ENCODE measurements at places on chromosomes 5 and 9.

- no peak for DNase-seq
Measured at GRCh38 chr5:163943546-163943945, 438.1 kb downstream of the MAT2B start.

DNA sequence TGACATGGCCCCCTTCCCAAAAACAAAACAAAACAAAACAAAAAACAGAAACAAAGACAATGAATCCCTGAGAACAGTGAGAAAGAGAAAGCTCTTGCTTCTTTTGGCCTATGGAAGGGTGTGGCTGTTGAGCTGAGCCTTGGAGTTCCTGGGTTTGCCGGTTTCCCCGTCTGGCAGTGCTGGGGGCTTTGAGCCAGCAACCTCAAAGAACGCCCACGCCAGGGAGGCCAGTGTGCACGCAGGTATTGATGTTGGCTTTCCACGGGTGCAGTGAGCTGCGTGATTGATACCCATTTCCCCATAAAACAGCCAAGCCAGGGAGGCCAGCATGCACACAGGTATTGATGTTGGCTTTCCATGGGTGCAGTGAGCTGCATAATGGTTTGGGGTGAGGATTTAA lies 8.3 kb upstream of the LCN1 start:
- DNase-seq = no peak

DNA sequence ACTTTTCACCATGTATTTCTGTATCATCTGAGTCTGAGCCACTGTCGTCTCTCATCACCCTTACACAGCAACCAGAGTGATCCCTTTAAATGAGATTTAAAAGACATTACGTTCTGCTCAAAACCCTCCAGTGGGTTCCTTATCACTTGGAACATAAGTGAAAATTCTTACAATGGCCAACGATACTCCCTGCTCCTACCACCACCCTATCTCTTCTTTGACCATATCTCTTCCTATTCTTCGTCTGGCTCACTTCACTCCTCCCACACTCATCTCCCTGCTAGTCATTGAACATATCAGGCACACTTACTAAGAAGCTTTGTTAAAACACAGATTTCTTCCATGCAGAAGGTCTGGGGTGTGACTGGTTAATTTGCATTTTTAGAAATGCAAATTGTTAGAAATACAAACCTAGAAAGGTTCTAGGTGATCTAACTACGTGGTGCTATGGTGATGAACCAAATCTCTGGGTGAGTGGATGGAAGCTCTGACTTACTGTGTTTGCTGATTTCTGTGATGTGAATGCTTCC lies 166.6 kb upstream of the CD180 start:
- no peak for DNase-seq

- DNase-seq = no peak
Measured at GRCh38 chr5:172421020-172421419, 33.3 kb downstream of the SH3PXD2B start.

DNA sequence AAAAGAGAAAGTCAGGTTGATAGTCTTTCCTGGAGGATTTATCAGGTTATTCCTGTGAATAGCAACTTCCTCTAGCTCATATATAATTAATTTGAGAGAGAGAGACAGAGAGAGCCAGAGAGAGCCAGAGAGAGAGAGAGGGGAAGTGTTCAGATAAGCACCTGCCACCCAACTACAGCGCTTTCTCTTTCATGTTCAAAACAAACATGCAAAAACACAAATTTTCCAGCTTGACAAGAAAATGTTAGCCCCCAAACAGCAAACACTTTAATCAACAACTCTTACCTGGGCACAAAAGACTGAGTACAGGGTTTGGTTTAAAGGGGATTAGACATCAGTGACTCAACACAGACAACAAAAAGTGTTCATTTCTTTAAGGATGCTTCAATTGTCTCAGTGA lies 61.7 kb upstream of the PLPP6 start:
- DNase-seq = no peak

DNA sequence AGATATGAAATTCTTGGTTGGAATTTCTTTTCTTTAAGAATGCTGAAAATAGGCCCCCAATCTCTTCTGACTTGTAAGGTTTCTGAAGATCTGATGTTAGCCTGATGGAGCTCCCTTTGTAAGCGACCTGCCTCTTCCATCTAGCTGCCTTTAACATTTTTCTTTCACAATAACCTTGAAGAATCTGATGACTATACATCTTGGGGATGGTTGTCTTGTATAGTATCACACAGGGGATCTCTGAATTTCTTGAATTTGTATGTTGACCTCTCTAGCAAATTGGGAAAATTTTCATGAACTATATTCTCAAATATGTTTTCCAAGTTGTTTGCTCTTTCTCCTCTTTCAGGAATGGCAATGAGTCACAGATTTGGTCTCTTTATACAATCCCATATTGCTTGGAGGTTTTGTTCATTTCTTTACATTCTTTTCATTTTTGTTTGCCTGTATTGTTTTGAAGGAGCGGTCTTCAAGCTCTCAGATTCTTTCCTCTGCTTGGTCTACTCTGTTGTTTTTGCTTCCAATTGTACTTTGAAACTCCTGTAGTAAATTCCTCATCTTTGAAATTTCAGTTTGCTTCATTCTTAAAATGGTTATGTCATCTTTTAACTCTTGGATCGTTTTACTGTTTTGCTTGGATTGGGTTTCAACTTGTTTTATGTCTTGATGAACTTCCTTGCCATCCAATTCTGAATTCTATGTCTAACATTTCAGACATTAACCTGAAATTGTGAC lies 245.2 kb upstream of the TARS1 start:
- DNase-seq = peak; percentile 18

GRCh38 chr5:172064358-172064757 lies 57.9 kb upstream of the FBXW11 start:
- DNase-seq = no peak

DNA sequence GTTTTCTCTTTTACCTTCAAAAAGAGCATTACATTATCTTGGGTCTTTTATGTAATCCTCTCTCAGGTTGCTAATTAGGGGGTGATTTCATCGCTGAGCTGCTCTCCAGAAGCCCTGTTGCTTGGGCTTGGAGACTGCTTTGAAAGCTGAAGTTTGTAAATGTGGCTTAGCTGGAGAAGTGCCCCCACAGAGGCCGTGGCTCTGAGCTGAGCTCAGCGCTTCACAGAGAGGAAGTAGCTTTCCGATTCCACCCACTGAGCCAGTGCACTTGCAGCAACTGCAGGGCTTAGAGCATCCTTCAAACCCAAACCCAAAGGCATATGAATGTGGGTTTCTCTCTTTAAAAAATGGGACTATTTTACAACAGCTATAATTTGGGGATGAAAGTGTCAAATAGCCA lies 13.7 kb upstream of the NXNL2 start:
- no peak for DNase-seq

DNA sequence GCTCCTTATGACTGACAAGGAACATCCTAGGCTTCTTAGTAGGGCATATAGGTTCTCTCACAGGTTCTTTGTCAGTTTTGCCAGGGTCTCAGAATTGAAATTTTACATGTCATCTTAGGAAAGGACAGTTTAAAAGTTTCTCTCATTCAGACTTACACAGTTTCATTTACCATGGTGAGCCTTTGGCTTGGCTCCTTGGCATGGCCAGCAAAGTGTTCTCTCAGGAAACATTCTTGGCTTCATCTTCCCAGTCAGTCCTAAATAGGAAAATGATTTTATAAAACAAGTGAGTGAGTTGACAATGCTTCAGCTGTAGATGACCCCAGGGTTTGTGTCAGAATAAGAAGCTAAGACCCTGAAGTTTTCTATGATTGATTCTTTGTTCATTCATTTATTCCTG lies 191.6 kb downstream of the PCSK5 start:
- no peak for DNase-seq

DNA sequence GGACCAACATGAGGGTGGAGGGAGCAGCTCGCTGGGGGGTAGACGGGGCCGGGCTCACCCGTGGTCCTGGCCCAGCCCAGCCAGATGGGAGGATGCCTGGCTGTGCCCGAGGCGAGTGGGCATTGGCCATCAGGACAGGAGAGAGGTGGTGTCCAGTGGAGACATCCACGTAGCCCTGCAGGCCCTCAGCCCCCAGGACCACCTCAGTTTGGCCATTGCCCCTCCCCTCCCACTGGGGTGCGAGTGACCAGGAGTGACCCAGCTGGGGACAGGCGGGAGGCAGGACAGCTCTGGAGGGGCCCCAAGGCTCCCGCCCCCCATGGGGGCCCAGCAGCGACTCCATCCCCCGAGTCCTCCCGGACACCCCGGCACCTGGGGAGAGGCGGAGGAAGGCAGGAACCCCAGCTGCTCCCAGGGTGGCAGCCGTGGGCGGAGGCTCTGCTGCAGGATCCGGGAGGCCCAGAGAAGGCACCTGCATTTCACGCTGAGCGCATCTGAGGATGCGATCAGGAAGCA lies 8.3 kb downstream of the NOXA1 start:
- DNase-seq = no peak

DNA sequence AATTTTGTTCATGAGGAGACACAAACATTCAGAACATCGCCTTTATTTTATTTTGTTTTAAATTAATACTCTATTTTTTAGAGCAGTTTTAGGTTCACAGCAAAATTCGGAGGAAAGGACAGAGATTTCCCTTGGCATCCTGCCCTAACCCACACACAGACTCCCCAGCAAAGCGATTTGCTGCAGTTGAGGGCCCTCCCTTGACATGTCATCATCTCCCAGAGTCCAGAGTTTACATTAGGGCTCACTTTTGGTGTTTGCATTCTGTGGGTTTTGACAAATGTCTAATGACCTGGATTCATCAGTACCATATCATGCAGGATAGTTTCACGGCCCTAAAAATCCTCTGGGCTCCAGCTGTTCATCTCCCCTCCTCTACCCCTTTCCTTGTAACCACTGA lies 33.6 kb upstream of the COL5A1 start:
- DNase-seq = no peak

GRCh38 chr5:107242411-107243219 lies 428.1 kb downstream of the EFNA5 start:
- DNase-seq = no peak

GRCh38 chr5:30997681-30998080 lies 195.8 kb upstream of the CDH6 start:
- no peak for DNase-seq

GRCh38 chr9:117771136-117771535 lies 66.9 kb downstream of the TLR4 start:
- no peak for DNase-seq

- no peak for DNase-seq
Measured at GRCh38 chr9:127855522-127855921, 1.1 kb upstream of the ENG start.

DNA sequence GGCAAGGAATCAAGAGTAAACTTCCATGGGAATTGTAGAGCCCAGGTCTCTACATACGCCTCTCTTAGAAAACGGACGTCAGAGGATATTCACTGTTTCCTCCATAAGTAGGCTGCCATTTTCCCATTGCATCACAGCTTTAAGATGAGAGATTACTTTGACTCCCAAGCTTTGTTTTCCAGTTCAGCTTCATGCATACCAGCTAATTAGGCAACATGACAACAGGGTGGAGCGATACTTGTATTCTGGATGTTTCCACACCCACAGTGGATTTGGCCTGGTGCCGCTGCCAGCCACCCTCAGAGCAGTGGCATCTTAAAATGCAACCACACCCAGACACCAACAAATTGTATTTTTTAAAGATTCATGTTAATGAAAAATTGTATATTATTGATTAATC lies 20.9 kb upstream of the SPINK5 start:
- no peak for DNase-seq

DNA sequence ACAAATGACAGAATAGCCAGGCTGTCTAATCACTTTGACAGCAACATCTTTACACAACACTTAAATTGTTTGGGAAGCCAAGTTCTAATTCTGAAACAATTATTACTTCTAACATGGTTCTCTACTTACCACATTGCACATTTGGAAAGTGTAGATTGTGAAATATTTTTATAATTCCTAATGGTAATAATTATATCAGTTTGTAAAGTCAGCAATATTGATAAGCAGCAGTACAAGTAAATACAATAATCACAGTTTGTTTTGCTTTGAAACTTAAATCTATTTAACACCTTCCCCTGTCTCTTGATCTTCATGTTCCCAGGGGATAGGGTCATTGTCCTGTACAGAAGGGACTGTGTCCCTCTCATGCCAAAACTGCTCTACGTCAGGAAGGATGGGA lies 1.4 kb downstream of the GPR151 start:
- DNase-seq = no peak

GRCh38 chr9:134486596-134486995 lies 155.0 kb upstream of the COL5A1 start:
- DNase-seq = no peak

DNA sequence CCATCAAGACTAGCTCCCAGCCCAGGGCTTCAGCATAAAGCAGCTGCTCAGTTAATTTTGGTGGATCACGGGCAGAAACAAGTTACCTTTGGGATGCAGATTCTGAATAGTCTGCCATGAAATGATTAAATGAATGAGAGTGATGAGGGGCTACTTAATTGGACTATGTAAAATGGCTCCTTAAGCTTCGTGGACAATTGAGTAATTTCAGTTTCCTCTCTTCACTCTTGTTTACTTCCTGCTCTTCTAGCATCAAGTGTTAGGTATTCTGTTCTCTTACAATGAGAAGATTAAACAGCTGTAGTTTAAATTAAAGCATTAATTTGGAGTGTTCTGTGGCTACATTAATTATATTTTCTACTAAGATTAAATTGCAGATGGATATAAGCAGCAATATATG lies 28.1 kb downstream of the PIK3R1 start:
- DNase-seq = no peak

DNA sequence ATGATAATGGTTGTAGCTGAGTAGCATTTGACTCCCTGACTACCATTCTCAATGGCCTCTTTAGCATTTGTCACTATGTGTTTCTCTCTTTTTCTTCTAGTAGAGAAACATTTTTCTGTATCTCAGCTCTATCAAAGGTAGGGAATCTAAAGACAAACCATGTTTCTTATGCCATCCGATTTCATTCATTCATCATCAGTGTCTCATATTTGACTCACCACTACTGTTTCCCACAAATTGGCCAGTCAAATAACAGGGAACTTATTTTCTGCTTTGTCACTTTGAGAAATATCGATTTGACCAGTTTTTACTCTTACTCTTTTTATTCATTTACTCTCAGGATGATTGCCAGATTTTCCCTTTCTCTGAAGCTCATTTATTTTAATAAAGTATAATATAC lies 282.3 kb downstream of the TMEM167A start:
- DNase-seq = no peak

DNA sequence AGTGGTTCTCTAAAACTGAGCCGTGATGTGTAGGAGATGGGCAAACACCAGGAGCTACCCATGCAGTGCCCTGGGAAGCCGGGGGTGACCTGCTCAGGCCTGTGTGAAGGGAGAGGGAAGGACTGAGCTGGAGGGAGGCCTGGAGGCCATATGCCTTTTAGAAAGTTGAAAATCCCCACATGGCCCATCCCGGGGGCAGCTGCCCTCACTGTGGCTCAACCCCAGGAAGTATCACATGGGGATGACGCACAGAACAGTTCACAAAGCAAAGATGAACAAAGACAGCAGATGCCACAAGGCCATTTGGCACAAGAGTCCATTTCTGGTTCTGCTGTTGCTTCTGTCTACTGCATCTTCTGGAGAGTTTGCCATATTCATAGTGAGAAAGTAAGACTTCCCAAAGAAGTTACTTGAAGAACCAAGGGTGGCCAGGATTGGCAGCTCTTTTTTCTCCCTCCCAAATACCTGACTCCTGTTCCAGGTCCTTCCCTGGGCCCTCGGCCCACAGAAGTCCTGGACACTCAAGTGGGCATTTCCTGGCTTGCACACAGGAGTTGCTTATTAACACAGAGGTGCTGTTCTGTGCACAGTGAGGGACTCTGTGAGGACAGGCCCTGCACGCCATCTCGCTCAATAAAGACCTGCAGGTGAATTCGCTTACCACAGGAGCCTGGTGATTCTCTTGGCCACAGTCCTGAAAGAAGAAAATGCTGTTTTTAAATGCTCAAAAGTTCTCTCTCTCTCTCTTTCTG lies 25.1 kb downstream of the ACSL6 start:
- DNase-seq = no peak
